ENCODE measurements at places on chromosomes 2 and 18. TPM values are rescaled to one million over a fixed set of nuclear protein-coding genes. Genes with fewer than 3 reads are reported as not detected.

Gene EN1
- total RNA-seq = 23.2 TPM

DNA sequence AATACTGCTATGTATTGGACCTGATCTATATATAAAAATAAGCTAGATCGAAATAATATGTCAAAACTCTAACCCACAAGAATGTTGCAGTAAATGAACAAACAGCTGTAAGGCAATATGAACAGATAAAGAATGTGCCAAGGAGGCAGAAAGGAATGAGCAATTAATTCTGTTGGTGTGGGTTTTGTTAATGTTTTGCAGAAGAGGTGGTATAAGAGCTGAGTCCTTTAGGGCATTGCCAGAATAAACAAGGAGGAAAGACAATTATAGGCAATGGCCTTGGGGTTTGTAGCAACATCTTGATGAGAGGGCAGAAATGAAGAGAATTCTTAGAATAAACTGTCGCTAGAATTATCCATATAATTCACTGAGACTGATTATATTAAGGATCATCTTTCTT lies 240.9 kb upstream of the GULP1 start:
- DNase-seq = no peak

GRCh38 chr2:42118754-42119569 lies 50.2 kb upstream of the EML4 start:
- DNase-seq = peak; percentile 4

Gene NDUFB3
- total RNA-seq = 31.8 TPM

Gene ANKRD44
- total RNA-seq = 20.8 TPM

DNA sequence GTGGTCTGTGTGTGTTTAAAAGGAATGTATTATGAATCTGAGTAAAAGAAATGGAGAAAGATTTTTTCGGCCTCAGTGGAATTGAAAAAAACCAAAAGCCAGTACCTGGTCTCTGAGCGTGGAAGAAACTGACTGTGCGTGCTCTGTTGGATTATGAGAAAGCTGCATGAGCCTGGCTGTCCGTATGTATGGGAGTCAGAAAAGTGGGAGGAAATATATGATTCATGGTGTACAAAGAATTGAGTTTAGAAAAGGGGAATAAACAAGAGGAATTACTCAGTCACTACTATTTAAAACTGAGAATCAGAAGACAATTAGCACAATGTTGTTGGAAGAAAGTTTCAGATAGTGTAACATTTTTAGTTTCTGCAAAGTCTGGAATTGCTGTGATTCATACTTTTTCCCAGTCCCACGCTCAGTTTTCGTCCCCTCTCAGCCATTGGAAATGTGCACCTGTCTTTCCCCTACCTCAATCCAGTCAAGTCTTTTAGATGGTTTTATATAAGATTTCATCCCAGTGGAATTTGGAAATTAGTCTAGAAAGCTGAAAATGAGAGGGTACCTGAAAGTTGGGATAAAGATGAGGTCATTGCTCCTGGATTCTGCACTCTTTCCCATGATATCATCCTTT lies 66.4 kb upstream of the CHMP1B start:
- no peak for DNase-seq
